ENCODE measurements at places on chromosomes 13 and 19.

DNA sequence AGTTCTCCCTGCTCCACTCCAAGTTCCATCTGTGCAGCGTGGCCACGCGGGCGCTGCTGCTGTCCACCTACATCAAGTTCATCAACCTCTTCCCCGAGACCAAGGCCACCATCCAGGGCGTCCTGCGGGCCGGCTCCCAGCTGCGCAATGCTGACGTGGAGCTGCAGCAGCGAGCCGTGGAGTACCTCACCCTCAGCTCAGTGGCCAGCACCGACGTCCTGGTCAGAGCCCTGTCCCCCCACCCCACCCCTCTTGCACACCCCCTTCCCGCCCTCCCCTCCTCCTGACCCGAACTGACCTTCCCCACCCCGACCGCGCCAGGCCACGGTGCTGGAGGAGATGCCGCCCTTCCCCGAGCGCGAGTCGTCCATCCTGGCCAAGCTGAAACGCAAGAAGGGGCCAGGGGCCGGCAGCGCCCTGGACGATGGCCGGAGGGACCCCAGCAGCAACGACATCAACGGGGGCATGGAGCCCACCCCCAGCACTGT lies 11.6 kb downstream of the FUZ start:
- DNase-seq = no peak

DNA sequence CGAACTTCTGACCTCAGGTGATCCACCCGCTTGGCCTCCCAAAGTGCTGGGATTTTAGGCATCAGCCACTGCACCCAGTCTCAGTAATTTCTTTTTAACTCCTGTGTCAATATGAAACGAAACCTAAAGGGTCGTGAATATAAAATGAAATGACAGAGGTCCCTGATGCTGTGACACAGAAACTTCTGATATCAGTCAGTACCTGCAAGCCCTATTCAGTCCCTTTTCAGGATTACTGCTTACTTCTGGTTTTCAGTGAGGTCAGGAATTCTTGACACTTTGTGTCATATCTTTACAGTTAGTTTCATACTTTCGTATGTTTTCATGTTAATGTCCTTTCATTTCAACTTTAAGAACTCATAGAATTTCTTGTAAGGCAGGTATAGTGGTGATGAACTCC lies 58.7 kb downstream of the RNF17 start:
- no peak for DNase-seq

- no peak for DNase-seq
These were observed 83.6 kb downstream of the KL start for GRCh38 chr13:33099860-33100259.

GRCh38 chr13:50915565-50915964 lies 6.0 kb downstream of the RNASEH2B start:
- no peak for DNase-seq

DNA sequence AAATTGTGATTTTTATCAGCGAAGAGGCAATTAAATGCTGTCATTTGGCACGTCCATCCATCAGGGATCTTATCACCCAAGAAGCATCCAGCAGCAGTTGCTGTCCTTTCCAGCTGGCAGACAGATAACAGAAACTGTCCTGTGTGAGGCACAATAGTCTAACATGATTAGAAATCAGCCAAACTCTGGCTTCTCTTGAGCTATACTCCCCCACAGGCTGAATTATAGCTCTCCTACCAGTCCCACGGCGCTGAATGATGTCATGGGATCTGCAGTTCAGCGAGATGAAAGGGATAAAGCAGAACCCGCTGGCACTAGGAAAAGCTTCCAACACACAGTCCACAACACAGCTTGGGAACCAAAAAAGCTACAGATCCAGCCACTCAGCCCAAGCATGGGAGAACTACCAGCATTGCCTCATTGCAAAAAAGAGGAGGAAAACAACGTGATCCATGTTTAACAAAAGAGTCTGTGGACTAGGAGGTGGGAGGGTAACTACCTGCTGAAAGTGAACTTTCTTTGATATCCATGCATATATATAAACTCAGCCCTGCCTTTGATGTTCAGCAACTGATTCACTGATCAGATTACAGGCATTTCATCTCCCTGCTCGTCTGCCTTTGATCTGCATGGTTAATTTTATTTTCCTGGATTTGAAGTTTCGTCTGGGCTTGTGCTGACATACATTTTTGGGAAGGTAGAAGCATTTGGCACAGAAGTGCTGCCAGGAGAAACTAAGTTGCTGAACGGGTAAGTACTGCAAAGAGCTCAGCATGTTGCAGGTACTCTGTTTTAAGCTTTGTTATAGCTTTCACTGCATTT lies at the start of gene TNFRSF19:
Gene TNFRSF19 (plus strand): TSS at position 314 of the 822 bp plus-strand sequence. CDS start 19,772 bp downstream, outside the sequence.
- DNase-seq = no peak

DNA sequence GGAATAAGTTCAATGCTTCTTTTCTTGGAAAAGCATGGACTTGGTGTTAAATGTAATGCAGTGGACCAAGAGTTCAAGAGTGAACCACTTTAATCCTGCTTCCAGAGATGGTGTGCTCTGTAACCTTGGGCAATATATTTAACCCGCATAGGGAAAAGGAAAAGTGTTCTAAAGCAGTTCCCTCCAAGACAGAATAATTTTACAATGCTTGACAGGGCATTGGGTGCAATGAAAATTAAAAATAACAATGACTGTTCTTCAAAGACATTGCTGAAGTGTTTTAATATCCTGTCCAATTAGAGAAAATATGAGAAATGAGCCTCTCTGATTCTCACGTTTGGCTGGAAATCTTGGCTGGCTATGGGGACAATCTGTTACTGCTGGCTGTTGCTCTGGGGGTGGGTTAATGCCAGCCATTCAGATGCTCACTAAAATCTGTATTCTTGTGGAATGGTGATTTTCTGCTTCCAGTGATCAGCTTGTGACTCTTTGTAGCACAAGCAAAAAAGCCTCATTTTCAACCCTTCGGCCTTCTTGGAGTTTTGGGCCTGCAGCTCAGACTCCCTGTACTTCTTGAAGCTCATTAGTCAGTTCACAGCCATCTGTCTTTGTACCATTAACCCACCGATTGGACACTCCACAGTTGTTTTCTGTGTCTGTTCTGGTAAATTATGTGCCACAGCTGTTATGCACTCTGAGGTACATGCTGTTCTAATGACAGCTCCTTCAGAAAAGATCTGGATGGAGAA lies 310.6 kb downstream of the LMO7 start:
- no peak for DNase-seq

Measured in NCI-H1417 treated with DMSO at 0.1 percent for 48 hours (cell line).